Activated T-cell treated with anti-CD3 and anti-CD28 coated beads for 24 hours (primary cell): ENCODE measurements at places on chromosomes 7 and 10.

- DNase-seq, result no peak
These were observed 8.3 kb downstream of the MDFIC start for GRCh38 chr7:114930107-114930661.

- no peak for DNase-seq
These were observed 527.3 kb upstream of the SEMA3D start for GRCh38 chr7:85714043-85714578.

DNA sequence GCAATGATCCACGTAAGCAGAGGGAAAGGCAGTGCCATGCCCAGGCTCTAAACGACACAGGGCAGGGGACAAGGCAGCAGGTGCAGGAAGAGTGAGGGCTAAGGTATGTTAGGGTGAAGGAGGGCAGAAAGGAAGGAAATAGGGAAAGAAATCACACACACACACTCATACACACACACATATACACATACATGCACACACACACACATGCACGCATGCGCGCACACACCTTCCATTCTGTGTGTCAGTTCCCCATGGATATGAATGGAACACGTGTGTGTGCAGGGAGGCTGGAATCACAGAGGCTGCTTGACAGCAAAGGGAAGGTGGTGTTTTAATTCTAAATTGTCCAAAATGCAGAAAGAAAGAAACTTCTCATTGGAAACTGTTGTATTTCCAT lies 6.2 kb upstream of the PHYH start:
- DNase-seq, result no peak

DNA sequence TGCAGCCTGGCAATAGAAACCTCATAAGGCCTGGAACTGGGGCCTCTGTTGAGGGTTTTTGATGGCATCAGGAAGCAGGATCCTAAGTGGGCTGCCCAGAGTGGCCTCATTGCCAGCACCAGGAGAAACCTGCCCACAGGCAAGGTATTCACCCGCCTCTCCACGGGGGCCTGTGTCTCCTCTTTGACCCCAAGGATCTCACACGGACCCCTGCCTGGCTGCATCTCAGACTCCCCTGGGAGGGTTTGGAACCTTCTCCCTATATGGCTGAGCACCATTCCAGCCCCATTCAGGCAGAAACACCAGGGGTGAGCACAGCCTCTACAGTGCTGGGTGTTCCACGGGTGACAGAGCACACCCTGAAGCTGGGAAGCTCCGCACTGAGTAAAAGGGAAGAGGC lies 14.6 kb upstream of the C10orf71 start:
- no peak for DNase-seq

GRCh38 chr7:134126596-134126965 lies 559 bp upstream of the LRGUK start:
- DNase-seq, result no peak

GRCh38 chr7:123289200-123289599 lies 89.4 kb upstream of the SLC13A1 start:
- DNase-seq, result no peak

DNA sequence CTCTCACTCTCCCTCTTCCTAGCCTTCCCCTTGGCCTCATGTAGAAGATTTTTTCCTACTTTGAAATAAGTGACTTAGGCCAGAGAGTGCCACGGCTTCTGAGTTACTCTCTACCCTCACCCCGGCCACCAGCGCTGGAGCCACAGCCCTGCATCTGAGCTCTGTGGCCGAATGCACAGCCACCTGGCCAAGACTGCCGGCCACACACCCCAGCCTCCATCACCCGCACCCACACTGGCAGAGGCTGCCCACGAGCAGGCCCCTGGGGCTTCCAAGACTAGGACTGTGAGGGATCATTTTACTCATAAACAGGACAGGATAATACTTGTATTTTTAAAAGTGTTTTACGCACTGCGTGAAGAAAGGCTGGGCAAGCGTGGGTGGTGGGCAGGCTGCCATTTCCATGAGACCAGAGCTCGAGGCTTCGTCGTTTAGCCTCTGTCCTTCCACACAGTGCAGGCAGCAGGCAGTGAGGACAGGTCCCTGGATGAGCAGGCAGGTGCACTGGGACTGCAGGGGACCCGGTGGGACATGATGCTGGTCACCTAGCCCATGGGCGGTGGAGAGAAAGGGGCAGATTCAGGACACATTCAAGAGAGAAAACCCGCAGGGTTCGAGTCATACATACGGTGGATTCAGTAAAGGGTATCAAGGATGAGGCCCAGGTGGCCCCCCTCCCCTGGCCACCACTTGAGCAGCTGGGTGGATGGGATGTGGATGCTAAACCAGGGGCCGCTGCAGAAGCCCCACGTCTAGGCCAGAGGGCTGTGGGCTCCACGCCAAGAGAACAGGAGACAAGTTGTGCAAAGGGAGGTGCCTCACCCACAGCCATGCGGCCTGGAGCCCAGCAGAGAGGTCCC lies 35.5 kb upstream of the RNF32 start:
- no peak for DNase-seq

DNA sequence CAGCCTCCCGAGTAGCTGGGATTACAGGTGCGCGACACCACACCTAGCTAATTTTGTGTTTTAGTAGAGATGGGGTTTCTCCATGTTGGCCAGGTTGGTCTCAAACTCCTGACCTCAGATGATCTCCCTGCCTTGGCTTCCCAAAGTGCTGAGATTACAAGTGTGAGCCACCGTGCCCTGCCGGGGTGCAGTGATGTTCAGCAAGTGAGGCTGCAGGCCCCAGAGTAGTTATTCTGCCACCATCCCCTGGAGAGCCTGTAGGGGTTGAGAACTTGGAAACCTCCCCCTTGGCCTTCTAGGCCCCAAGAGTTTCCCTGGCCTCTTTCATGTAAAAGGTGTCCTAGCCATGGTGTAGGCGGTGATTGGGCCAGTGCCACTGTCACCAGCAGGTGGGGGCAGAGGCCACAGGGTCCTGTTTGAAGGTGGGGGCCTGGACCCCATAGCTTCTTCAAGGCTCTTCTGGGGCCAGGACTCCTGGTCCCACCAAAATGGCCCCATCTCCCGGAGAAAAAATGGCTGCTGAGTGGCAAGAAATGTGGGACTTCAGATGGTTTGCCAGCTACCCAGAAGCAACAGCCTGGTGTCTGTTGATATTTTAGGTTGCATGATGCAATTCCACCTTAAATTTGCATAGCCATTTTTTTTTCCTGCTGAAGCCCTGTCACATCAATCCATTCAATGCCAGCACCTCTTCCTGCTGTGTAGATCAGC lies 25.5 kb upstream of the INMT start:
- DNase-seq, result no peak

GRCh38 chr10:12797471-12798262 lies 203.8 kb downstream of the CCDC3 start:
- no peak for DNase-seq

- no peak for DNase-seq
These were observed 150.7 kb upstream of the PRR15 start for GRCh38 chr7:29412912-29413311.
